CD4-positive, alpha-beta memory T cell (primary cell): ENCODE measurements at places on chromosomes 13 and 19.

DNA sequence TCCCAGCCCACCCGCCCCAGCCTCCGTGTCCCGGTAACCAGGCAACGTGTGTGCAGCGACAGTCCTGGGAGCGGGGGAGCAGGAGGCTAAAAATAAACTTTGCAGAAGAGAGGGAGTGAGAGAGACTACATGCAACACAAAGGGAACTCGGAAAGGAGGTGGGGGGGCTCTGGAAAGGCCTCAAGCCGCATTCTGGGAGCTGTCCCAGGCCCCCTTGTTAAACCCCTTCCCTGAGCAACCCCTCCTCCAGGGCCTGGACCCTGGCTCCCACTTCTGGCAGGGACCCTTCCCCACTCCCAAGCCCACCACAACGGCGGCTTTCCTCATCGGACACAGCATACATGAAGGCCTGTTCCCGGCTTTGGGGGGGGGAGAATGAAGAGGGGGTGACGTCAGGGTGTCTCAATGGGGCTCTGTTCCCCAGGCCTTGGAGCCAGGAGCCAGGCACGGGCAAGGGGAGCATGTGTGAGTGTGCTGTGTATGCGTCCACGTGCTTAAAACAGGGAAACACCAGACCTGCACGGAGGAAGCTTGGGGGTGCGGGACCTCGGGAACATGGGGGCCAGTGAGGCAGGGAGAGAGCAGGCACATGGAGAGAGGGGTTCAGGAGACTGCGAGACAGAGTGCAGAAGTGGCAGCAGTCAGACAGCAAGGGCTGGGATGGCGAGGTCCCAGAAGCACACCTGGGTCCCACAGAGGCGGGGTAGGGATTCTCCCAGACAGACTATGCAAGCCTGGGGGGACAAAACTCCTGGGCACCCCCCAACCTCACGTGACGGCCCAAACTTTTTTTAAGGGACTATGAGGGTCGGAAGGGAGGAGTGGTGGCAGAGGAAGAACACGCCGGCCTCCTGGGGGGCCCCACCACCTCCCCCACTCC lies 2.3 kb downstream of the ERF start:
- H3K4me1 ChIP-seq: peaks cover 35% of the 10 kb centered on the region
- no peak for DNase-seq
- H3K4me3 ChIP-seq: no peak overlapping the region
- H3K27me3 ChIP-seq: no peaks in the 10 kb centered on the region

DNA sequence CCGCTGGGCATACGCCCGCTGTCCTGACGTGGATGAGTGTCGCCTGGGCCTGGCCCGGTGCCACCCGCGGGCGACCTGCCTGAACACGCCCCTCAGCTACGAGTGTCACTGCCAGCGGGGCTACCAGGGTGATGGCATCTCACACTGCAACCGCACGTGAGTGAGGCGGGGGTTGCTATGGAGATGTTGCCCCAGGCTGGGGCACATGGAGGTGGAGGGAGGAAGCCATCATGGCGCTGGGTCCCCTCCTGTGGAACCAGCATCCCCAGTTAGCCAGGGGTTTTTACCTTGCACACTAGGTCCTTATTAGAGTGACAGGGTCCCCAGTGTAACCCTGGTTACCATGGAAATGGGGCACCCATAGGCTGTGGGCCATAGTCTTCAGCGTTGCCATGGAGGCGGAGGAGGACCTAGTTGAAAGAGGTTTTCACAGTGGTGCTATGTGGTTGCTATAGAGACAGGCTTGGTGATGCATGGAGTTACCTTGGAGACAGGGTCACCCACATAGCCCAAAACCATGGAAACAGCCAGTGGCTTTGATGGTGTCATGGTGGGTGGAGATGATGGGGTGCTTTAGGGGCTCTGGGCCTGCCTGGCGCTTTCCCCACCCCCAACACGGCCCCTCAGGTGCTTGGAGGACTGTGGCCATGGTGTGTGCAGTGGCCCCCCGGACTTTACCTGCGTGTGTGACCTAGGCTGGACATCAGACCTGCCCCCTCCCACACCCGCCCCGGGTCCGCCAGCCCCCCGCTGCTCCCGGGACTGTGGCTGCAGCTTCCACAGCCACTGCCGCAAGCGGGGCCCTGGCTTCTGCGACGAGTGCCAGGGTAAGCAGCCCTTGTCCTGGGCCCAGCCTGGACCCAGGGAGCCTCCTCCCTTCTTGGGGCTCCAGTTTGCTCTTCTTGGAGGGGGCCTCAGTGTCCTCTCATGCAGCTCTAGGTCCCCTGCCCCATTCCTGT lies 27.1 kb downstream of the MEGF8 start:
- no peaks in the 10 kb centered on the region for H3K4me1 ChIP-seq
- no peaks in the 10 kb centered on the region for H3K36me3 ChIP-seq
- DNase-seq: peak; percentile 6
- no peak overlapping the region for H3K27ac ChIP-seq
- no peaks in the 10 kb centered on the region for H3K27me3 ChIP-seq

DNA sequence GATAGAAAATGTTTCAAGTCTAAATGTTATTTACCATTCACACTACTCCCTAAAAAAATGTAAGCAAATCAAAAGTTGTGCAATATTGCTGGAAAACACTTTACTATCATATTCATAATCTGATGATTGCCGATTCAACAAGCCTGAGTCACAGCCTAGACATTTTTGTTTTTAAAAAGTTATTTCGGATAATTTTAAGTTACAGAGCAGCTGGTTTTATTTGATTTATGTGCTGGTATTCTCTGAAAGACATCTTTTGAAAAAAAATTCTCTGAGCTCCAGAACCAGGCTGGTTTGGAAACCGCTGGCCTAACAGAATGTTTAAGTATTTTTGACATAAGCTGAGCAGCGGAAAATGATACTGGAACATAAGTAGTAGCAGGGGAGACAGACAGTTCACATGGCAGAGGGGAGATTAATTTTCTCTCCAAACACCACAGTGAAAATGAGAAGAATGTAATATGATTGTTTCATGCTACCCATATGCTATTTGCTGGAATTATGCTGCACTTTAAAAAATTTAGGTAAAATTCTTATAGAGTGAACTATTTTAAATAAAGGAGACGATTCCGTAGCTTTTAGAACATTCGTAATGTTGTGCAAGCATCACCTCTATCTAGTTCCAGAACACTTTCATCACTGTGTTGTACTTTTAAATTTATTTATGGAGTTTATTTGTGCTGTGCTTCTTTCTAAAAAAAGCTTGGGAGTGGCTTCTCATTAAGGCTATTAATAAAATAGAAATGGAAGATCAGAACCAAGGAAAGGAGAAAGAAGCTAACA lies 36.1 kb downstream of the TBC1D4 start:
- no peak overlapping the region for H3K27ac ChIP-seq
- no peaks in the 10 kb centered on the region for H3K36me3 ChIP-seq
- DNase-seq: no peak
- H3K4me3 ChIP-seq: no peak overlapping the region
- no peaks in the 10 kb centered on the region for H3K27me3 ChIP-seq
- H3K4me1 ChIP-seq: no peaks in the 10 kb centered on the region

GRCh38 chr13:98492335-98493041 lies 84.4 kb downstream of the STK24 start:
- H3K36me3 ChIP-seq: no peaks in the 10 kb centered on the region
- no peaks in the 10 kb centered on the region for H3K27me3 ChIP-seq
- H3K4me3 ChIP-seq: no peak overlapping the region
- DNase-seq: no peak

DNA sequence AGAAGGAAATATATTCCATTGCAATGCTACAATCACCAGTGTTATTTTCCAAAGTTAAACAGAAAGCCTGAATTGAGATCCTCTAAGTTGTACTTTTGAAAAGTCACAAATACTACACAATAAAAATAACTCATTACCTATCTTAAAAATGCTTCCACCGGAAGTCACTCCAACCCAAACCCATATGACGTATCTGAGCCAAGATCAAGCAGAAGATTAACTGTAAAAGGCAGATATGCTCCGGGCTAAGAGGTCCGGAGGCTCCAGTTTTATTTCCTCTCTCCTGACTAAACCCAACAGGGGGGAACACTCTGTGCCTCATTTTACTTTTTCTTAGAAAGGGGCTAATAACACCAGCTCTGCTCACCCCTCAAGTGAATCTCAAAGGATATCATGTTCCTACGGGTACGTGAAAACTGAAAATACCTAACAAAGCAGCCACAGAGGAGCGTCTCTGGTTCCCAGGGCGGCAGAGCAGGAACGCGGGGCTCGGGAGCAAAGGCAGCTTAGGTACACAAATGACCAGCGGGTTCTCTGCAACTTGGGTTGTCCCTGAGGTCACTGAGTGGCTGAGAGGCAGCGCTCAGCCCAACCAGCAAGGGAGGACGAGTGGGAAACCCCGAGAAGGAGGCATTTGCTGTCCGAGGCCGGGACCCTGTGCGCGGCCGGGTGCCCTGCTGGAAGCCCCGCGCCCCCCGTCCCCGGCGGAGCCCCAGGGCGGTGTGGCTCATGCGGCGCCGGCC lies 750 bp downstream of the RAB20 start:
- DNase-seq: peak; percentile 14
- H3K4me3 ChIP-seq: peak overlapping the region; percentile 68
- peaks cover 17% of the 10 kb centered on the region for H3K4me1 ChIP-seq
- no peaks in the 10 kb centered on the region for H3K36me3 ChIP-seq
- H3K27me3 ChIP-seq: no peaks in the 10 kb centered on the region
- peak overlapping the region; percentile 41 for H3K27ac ChIP-seq

DNA sequence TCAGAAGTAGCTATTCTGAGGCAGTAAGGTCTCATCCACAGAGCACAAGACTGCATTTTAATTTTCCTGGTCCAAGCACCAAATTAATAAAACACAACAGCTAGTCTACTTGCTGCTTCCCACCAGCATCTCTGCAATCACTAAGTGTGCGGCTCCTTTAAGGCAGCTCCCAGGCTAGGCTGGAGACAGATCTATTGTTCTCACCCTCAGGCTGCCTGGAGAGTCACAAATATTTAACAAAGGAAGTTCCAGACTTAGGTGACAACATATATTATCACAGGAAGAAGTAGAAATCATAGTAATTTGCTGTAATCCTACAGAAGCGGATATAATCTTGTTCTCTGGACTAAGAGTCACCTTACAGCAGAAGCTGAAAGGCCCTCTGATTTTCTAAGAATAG lies 2.2 kb upstream of the EID2 start:
- no peak for DNase-seq
- H3K4me3 ChIP-seq: no peak overlapping the region
- H3K27ac ChIP-seq: no peak overlapping the region
- peaks cover 68% of the 10 kb centered on the region for H3K4me1 ChIP-seq
- no peaks in the 10 kb centered on the region for H3K36me3 ChIP-seq

GRCh38 chr19:44700547-44700946 lies 1.6 kb downstream of the CEACAM16 start:
- no peak overlapping the region for H3K27ac ChIP-seq
- H3K4me3 ChIP-seq: no peak overlapping the region
- H3K27me3 ChIP-seq: no peaks in the 10 kb centered on the region
- no peaks in the 10 kb centered on the region for H3K36me3 ChIP-seq

DNA sequence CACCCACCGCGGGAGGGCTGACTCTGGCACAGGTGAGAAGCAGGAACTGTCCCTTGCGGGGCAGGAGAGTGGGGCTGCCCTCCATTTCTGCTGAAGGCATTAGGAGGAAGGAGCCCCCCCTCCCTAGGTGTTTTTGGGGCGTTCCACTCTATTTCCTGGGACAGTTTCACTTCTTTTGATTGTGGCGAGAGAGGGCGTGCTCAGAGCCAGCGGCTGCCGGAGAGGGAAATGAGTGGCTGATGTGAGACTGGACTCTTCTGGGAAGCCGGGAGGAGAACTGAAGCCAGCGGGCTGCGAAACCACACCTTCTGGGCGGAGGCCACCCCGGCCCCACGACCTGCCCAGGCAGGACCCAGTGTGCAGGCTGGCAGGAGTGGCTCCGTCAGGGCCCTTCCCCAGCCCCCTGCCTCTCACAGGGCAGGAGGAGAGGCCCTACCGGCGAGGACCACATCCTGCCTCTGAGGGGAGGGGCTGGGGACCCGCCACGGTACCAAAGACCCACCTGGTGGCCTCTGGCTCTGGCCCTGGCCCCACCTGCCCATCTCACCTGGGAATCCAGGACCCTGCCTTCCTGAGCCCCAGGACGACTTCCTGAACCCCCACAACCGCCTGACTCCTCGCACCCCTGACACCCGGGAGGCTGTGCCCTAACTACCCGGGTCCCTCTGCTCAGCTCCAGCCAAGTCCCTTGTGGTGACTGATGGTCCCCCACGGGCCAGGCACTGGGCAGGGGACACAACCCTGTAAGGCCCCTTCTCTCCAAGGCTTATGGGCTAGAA lies 25.9 kb downstream of the MPND start:
- peak overlapping the region; percentile 69 for H3K4me3 ChIP-seq
- no peaks in the 10 kb centered on the region for H3K27me3 ChIP-seq
- H3K27ac ChIP-seq: peak overlapping the region; percentile 87
- H3K36me3 ChIP-seq: peaks cover 16% of the 10 kb centered on the region
- DNase-seq: peak; percentile 91

DNA sequence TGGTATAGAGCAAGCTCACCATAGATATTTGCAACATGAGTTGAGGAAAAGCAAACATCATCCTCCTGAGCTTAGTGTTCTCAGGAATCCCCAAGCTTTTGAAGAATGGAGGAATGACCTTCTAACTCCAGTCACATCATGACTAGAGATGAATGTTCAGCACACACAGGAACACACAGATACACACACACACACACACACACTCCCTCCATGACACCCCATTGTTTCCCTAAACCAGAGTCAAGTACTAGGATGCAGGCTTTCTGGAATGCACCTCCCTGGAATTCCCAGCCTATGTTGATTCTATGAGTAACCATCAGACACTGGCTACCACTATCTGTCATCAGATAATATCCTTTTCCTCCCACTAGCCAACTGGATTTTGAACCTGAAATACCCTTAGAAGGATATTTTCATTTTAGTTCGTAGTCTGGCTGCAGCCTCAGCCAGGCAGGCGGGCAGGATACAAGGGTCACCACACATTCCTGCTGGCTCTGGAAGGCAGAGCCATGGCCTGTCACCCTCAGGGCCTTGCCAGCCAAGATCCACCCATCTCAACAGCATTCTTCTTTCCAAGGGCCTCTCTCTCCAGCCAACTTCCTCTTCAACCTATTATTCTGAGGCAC lies 162.4 kb downstream of the FOXO1 start:
- H3K27ac ChIP-seq: no peak overlapping the region
- no peak for DNase-seq
- H3K27me3 ChIP-seq: no peaks in the 10 kb centered on the region
- no peak overlapping the region for H3K4me3 ChIP-seq

DNA sequence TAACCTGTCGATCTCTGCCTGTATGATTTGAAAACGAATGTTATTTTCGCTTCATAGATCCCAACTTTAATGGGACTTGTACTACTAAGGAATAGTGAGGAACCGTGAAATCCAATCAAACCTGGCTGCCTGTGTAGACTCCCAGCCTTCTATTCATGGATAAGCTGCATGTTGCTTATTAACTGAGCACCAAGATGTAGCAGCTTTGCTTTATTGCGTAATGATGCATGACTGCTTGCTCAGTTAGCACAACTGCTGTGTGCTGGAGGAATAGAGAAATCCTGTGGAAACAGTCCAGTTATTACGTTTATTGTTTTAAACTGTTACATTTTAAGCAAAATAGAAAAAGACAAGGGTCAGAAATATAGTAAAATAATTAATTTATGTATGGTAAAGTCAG lies 108.2 kb downstream of the SHISA2 start:
- H3K27ac ChIP-seq: no peak overlapping the region
- DNase-seq: no peak
- no peaks in the 10 kb centered on the region for H3K27me3 ChIP-seq
- no peaks in the 10 kb centered on the region for H3K4me1 ChIP-seq

- H3K4me3 ChIP-seq: no peak overlapping the region
- H3K27ac ChIP-seq: no peak overlapping the region
- H3K4me1 ChIP-seq: no peaks in the 10 kb centered on the region
- no peaks in the 10 kb centered on the region for H3K36me3 ChIP-seq
- H3K27me3 ChIP-seq: no peaks in the 10 kb centered on the region
Observed at GRCh38 chr13:85406269-85406975, 392.8 kb downstream of the SLITRK6 start.
